KBM-7 (cell line): ENCODE measurements at places on chromosomes 5 and 9.

GRCh38 chr5:72206160-72206559 lies 98.9 kb downstream of the MAP1B start:
- DNase-seq, result no peak

- no peak for DNase-seq
Measured at GRCh38 chr5:179437341-179438001, 92.2 kb upstream of the ADAMTS2 start.

- peak; percentile 9 for DNase-seq
Measured at GRCh38 chr5:123209502-123210027, 120.5 kb downstream of the PRDM6 start.

DNA sequence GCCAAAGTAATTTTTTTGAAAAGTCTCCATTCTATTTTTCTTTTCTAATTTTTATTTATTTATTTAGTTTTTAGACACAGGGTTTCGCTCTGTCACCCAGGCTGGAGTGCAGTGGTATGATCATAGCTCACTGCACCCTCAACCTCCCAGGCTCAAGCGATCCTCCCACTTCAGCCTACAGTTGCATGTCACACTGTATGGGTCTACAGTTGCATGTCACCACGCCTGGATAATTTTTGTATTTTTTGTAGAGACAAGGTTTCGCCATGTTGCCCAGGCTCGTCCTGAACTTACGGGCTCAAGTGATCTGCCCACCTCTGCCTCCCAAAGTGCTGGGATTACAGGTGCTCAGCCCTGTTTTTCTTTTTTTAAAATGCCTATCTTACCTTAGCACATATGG lies 10.7 kb downstream of the FANCC start:
- no peak for DNase-seq

GRCh38 chr5:60287174-60287771 lies 393.7 kb upstream of the PDE4D start:
- DNase-seq, result peak; percentile 83

DNA sequence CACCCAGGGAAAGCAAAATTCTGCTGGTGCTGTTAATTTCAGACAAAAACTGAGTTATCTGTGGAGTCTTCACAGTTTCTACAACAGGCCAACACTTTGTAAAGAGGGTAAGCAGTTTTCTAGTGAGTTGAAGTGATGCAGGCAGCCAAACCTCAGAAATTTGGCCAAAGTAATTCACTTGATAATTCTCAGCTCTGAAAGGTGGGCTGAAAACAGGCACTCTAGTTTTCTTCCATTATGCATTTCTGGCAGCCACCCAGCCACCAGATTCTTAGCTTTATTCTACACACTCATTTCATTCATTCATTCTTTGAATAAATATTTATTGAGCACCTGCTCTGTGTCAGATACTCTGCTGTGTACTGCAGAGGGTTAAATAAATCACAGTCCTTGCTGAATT lies 184.2 kb downstream of the RAB3C start:
- DNase-seq, result no peak

DNA sequence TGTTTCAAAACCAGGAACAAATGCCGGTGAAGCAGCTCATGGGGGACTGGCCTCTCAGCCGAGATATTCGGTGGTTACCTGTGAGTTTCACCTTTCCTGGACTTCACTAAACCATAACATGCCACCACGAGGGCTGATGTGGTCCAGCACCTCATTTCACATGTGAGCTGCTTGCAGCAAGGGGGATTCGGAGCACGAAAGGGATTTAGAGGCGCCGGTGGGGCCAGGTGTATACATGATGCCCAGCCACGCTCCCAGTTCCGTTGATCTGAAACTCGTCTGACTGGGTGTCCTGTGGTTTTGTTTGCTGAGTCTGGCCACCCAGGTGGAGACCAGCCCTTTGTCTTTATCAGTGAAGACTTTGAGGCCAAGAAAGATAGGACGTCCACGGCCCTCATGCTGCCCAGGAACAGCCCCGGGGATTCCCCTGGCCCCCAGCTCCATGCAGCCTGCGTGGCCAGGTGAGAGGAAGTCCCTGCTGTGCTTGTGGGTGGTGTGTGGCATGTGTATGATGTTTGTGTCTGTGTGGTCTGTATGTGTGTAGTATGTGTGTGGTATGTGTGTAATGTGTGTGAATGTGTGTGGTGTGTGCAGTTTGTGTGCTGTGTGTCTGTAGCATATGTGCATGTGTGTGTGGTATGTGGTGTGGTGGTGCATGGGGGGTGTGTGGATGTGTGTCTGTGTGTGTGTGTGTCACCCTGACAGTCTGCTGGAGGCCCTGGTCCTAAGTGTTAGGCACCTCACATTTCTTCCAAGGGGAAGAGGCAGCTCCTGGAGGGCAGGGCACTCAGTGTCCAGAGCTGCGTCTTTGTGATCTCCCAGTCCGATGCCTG lies 23.4 kb downstream of the PHF2 start:
- DNase-seq, result no peak

- no peak for DNase-seq
Measured at GRCh38 chr9:126877418-126877817, 17.0 kb downstream of the ZBTB34 start.

DNA sequence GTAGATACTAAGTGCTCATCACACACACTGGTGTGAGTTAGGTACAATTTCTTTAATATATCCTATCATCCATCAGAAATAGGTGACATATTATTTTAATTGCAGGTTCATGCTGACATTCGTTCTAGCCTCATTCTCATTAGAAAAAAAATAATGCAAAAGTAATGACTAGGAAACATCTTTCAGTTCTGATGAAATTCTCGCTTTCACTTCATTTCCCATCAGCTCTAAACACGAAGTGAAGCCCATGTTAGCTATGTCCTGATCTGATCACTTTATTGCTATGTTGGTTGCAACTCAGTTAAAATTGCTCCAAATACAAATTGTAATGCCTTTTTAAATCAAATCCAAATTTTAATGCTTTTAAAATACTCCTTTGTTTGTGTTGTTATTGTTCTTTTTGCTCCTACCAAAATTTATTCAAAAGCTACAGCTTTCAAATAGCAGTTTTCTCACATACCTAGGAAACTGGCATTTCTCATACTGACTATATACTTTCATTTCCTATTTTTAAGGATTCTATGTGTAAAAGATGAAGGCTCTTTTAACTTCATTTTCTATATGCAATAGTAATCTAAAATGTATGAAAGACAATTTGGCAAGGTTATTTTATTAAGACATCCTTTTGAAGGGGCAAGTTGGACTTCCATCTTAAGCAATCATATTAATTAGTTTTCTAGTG lies 1237.8 kb upstream of the ACO1 start:
- DNase-seq, result no peak

DNA sequence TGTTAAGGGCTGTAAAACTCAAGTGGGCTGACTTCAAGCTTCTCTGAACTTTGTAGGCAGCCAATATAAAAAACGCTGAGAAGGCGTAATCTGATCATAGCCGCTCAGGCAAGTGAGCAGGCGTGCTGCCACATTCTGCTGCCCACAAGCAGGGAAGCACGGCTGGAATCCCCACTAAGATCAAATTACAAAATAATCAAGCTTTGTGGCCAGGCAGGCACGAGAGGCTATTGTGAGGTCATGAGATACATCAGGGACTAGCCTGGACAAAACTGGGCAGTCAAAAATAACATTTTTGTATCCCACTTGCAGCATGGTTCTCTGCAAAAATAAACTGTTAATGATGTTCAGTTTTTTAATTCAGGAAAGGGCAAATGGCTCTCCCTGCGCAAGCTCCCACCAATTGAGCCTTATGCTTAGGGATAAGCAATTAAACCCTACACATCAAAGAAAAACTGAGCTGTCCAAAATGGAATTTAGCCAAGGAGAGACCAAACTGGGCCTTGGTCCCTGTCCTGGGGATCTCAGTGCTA lies 64.0 kb downstream of the POU5F2 start:
- DNase-seq, result peak; percentile 65

- DNase-seq, result no peak
Measured at GRCh38 chr5:180114304-180115003, 42.9 kb upstream of the RNF130 start.

DNA sequence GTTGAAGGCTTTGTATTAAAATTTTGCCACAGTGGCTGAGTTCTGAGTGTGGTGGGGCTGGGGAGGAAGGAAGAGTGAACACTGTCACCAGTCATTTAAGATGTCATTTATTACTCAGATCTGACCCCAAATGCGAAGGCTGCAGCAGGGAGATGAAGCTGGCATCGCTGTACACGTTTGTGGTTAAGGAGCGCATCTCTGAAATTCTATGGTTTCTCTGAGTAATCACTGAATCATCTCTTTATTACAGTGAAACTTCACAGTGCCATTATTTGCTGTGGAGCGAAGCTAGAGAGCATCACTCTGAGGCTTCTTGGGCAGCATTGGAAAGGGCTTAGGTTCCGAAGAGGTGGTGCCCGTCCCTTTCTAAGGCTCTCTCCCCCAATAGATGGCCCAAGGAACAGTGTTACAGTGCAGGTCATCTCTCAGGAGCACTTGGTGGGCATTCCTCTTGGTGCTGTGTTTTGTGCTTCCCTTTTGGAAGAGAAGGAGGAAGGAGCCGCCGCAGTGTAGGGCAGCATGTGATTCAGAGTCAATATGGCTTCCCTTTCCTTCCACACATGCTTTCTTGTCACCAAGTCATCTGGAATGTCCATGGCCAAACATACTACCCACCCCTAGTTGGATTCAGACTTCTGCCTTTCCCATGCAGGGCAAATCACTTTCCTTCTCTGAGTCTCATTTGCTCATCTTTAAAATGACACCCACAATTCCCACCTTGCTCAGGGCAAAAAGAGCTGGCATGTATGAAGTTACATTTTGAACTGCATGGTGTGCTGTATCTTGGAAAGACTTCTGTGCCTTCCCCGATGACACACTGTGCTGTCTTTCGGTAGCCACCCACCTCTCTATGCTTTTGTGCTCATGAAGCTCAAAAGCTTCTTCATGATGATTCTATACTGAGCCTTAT lies 9.3 kb upstream of the TEX48 start:
- DNase-seq, result no peak

DNA sequence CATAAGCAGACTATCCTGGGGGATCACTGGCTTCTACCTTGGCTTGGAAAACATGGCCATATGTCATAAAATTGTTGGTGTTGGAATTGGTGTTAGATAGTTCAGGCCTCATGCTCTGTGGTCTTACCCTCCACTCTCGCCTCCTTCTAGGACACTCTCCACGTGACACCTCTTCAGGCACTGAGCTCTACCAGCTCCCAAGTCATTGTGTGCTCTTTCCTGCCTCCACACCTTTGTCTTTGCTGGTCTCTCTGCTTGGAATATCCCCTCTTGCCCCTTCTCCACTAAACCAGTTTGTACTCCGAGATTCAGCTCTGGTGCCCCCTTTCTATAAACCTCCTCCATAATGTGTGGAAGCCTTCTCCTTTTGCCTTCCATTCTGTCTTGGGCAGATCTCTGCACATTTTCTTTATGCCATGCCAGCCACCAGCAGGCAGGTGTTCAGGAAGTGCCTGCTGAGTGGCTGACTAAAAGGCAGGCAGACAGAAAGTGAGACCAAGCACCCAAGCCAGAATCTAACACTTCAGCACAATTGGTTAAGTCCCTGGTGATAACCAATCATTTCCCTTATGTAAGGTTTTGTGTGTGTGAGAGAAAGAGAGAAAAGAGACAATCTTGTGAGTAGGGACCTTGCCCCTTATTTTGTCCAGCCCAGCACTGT lies 37.7 kb downstream of the SAR1B start:
- DNase-seq, result no peak

DNA sequence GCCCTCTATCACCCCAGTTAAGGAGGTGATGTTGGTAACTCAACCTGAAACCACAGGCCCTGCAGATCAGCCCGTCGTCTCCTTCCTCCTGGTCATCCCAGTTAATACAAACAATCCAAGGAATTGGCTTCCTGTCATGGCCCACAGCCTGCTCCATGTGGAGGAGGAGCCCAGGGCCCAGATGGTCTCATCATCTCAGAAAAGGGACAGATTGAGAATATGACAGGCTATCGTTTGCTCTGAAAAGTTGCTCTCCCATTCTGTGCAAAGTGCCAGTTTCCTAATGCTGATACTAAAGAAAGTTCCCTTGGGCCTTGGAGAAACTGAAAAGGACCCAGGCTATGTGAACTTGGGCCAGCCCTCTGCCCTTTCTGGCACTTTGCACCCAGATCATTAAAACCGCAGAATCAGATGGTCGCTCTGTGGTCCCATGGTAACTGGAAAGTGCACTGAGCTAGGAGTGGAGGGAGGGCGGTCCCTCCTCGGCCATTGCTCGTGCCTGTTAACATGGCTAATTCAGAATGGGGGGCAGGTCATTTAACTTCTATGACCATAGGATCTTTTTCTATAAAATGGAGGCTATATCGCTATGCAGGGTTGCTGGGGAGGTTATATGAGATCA lies 675 bp upstream of the SPAAR start:
- no peak for DNase-seq

DNA sequence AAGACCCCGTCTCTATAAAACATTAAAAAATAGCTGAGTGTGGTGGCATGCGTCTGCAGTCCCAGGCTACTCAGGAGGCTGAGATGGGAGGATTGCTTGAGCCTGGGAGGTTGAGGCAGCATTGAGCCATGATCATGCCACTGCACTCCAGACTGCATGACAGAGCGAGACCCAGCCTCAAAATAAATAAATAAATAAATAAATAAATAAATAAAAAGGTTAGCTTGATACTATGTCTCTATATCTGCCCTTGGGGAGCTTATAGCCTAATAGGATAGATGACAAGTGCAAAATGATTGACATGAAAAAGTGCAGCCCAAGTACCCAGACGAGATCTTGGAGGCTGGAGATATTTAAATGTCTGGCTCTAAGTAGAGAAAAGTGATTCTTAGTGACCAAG lies 122.6 kb downstream of the PDE4D start:
- no peak for DNase-seq

DNA sequence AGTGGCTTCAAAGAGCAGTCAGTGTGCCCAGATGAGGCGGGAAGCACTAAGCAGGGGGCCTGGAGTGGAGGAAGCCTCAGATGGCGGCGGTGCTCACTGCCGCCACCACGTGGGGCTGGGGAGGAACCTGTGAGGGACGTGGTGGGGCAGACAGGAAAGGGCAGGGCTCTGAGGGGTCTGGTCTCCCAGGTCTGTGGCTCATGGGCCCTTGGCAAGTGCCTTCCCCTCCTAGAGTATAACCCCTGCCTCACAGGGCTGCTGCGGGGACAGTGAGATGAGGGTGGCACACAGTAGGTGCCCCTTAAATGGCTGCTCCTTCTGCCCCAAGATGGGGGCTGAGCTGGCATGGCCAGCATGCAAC lies 26.6 kb downstream of the NR5A1 start:
- peak; percentile 53 for DNase-seq

- no peak for DNase-seq
Measured at GRCh38 chr9:130624154-130624553, 40.2 kb upstream of the PRDM12 start.

DNA sequence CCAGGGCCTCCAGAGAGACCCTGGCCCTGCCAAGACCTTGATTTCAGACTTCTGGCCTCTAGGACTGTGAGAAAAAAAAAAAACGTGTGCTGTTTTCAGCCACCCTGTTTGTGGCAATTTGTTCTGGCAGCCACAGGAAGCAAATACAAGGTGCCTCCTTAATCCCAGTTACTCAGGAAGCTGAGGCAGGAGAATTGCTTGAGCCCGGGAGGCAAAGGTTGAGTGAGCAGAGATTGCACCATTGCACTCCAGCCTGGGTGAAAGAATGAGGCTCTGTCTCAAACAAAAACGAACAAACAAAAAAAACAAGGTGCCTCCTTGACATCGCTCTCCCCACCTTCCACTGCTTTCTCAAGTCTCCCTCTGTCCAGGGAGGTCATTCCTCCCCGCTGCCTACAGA lies 98.0 kb downstream of the GABBR2 start:
- no peak for DNase-seq
